Urinary bladder (tissue), 4 donors: ENCODE measurements at places on chromosomes 11 and 22. TPM values are rescaled to one million over a fixed set of nuclear protein-coding genes. Genes with fewer than 3 reads are reported as not detected.

SPECC1L gene
- polyA plus RNA-seq = 29.8 TPM

KRTAP5-8 gene
- polyA plus RNA-seq = 0.15 TPM

SAA1 gene
- polyA plus RNA-seq = 44.4 TPM

CHRM1 gene
- 0.46 TPM for polyA plus RNA-seq

YDJC gene
- polyA plus RNA-seq = 26.4 TPM

DNA sequence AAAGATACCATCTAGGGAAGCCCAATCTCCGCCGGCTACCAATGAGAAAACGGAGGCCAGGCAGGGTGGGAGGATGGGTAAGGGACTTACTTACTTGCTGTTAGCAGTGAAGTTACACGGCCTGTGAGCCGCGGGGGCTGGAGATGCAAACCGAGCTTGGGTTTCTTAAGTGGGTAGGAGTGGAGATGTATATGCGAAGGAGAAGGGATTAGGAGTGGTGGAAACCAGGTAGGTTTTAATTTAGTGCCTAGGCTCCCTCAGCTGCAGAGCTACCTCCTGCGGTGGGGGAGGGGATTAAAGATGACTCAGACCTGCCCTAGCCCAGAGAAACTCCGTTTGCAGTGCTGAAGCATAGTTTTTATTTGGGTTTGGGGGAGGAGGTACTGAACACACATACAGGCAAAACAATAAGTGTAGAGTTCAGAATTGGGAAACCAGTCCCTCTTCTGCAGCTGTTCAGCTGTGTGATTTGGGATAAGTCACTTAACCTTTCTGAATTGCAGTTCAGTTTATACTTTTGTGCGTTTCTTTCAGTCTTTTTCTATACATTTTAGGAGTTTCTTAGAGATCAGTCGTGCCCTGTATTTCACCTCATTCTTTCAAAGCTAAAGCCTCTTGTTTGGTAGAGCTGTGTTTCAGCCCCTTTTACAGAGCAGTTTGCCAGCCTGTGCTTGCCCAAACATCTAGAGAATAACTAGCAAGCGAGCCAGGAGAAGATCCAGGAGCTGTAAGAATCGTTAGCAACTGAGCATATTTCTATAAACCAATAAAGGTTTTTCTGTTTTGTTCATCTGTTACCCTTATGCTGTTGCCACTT is 596 bp upstream of the TNRC6B start:
- DNase-seq = no peak

DNA sequence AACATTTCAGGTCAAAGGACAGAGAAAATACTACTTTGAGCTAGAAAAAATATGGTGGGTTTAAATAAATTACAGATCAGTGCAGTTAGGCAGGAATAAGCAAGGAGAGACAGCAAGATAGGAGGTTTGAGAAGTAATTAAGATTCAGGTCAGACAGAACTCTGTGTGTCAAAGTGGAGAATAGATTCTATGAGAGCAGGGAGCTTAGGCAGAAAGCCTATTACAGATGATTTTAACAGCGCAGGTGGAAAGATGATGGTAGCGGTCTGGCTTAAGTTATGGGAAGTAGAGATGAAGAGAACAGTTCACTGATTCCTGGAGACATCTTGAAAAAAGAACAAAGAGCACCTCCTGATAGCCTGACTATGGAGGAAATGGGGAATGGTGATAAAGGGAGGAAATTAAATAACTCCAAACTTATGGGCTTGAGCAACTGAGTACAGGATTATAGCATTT is 106.0 kb downstream of the APIP start:
- no peak for DNase-seq

DNA sequence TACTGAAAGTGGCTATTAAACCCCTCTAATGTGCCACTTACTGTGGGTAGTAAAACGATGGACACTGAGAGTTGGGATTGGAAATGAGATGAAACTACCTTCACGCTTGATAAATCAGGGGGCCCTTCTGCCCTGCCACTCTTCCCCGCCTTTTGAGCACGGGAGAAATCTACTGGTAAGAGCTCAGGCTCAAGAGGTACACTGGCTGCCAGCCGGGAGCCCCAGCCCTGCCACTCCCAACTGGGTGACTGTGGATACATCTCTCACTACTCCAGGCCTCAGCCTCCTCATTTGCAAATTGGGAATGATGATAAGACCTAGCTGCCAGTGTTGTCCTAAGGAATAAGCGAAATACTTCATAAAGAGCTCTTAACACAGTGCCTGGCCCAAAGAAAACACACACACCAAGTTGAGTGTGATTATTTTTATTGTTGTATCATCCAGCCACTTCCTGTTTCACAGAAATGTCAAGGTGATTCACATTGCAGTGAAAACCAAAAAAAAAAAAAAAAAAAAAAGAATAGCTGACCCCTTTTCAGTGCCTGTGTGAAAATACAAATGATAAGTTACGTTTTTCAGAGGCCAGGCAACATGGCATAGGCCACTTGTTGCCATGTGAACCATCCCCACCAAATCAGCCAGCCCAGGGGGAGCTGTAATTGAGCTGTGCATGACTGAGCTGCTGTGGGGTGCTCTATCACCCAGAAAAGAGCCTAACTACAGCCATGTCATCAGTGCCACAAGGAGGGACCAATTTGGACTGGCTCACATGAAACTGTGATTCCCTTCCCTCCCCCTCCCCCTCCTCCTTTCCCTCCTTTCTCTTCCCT is 4.4 kb upstream of the ZNRD2 start:
- DNase-seq = no peak

DNA sequence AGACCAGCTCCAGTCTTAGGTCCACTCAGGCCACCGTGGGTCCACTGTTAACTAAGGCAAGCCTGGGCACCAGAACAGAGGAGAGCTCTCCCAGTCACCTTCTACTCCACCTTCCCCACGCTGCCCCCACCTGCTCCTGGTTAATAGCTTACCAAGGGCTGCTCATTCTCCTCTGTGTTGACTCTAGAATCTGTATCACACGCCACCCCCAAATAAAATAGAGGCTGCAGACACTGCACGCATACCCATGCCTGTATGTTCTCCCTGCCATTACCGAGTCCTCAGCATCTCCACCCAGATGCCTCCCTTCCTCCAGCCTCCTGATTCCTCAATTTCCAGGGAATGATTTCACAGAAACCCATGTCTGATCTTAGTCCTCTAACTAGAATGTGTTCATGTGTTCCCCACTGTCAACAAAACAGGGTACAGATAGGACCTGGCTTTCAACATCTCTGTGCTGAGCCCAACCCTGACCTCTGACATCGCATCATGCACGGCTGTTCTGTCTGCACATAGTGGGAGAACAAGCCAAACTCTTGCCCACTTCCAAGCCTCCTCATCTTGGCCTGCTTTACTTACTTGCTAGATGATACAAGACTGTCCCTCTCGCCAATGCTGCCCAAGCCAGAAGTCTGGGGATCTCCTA is 49.8 kb downstream of the SMCO4 start:
- DNase-seq = no peak

DNA sequence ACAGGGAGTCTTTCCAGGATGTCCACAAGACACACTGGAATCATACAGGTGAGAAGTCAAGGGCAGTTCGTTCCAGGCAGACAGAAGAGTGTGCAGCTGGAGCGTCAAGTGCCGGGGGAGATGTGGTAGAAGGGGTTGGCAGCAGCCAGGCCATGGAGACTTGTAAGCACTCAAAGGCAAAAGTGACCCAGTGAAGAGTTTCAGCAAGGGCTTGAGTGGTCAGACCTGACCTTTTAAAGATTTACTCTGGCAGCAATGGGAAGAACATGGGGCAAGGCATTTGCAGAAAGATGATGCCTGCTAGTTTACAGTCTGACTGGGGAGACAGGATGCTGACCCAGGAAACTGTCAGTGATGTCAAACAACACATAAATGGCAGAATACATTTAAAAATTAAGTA is 29.0 kb downstream of the P4HA3 start:
- no peak for DNase-seq

DNA sequence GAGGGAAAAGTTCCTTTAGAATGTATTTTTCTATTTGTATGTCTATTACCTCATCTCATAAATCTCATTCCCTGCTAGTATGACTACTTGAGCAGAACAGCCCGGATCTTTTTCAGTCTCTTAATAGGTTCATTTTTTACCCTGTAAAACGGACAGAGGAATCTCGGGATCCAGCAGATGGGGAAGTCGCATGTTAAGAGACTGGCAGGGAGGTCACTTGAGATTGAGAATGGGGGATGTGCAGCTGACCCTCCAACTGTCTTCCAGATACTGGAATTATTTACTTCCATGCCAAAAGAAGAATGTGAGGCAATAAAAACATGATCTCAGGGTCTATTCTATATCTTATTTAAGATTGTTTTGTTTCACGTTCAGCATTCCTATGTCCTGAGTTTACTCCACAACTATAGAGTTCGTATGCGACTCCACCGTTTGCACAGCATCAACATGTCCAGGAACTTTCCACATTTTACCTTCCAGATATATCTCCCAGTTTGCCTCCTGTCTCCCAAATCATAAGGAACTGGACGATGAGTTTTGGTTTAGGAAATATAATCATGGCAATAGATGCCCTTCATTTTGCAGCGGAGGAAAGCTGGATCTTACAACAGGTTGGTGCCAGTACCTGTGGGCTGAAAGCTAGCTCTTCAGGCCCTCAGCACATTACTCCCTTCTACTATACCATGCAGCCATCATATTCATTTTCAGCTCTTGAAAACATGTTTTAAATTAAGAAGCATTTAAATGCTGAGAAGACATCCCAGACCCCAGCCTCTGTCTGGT is 181.5 kb downstream of the MAML2 start:
- no peak for DNase-seq

GRCh38 chr11:75721852-75722668 is 4.4 kb downstream of the MOGAT2 start:
- DNase-seq = no peak

DNA sequence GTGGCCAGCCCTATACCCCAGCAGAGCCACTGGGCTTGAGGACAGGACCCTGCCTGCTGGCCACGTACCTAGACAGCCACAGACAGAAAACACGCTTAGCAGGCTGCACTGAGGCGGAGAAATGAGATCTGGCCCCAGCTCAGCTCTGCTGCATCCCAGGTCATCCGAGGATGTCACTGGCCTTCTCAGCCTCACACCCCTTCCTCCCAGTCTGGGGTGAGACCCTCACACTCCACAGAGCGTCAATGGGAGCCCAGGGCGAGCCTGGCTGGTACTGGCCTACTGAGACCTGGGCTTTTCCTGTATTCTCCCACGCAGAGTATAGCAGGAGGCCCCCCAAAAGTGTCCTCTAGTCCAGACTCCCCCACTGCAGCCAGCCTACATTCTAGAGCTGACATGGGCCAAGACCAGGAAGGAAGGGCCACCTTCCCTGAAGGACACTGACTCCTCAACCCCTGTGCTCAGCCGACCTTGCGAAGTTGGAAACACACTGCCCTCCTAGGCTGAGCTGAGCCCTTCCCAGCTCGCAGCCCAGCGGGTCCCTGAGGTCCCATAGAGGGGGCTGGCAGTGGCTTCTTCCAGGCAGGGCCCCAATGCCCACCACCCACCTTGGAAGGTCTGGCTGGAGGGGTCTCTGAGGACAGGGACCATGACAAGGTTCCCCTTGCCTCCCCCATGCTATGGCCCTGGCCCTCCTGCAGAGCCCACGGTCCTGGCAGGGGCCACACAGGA is 65.9 kb upstream of the LINC01488 start:
- DNase-seq = no peak

DNA sequence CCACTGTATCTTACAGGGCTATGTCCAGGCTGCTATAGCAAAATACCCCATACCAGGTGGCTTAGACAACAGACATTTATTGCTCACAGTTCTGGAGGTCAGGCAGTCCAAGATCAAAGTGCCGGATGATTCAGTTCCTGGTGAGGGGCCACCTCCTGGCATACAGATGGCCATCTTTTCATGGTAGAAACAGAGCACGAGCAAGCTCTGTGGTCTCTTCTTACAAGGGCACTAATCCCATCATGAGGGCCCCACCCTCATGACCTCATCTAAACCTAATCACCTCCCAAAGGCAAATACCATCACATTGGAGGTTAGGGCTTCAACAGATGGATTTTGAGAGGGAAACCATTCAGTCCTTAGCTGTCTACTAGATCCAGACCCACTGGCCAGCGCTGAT is 117.4 kb upstream of the NECTIN1 start:
- no peak for DNase-seq

DNA sequence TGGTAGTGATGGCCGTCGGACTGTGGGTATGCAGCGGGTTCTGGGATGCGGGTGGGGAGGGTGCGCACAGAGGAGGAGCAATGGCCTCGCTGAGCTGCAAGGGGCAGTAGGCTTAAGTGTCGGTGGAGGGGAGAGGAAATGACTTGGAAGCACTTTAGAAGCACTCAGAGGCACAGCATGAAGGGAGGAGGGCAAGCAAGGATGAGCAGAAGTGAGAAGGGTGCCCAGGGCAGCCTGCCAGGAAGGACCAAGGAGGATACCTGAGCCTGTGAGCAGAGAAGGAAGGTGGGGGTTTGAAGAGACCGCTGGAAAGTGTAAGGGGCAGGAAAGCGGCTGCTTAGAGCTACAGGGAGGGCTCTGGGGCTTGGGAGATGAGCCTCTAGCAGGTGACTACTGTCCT is 330 bp downstream of the SLC5A1 start:
- DNase-seq = no peak

GRCh38 chr11:3950996-3951660 is 95.7 kb downstream of the STIM1 start:
- no peak for DNase-seq

- DNase-seq = no peak
Observed at GRCh38 chr11:44593251-44593650, 27.8 kb downstream of the CD82 start.

GRCh38 chr11:77127920-77128691 is at the start of gene MYO7A:
Gene MYO7A, plus strand, starts transcription at chr11:77128246. Its CDS starts 2,389 bp downstream, at chr11:77130635.
- DNase-seq = peak; percentile 43

DNA sequence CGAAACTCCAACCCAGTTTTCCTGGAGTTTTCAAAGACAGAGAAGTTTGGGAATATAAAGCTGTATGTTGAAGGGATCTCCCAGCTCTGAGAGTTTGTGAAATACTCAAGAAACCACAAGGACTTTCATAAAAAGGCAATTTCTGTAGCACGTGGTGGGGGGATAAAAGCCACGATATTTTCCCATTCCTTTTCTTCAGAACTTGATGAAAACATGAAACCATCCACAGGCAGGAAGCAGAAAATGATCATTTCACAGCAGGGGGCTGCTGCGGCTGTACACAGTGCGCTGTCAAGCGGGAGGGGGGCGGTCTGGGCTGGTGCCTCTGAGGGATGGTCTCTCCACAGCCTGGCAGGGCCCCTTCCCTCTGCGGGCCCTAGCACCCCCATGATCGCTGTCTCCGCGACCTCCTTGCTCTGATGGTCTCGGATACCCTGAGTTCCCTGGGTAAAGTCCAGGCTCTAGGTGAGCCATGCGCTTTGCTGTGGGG is 423.2 kb downstream of the MN1 start:
- DNase-seq = no peak

GRCh38 chr22:46545086-46545792 is 7.8 kb upstream of the CELSR1 start:
- no peak for DNase-seq

- DNase-seq = peak; percentile 60
Observed at GRCh38 chr11:69088676-69089146, 40.0 kb downstream of the TPCN2 start.

GRCh38 chr11:118914178-118914918 is 11.4 kb downstream of the BCL9L start:
- no peak for DNase-seq

- DNase-seq = no peak
Observed at GRCh38 chr11:114232400-114233059, 63.7 kb upstream of the NNMT start.

GRCh38 chr11:120532832-120533196 is 21.3 kb downstream of the GRIK4 start:
- DNase-seq = no peak
